ENCODE measurements at places on chromosomes 6 and 20.

DNA sequence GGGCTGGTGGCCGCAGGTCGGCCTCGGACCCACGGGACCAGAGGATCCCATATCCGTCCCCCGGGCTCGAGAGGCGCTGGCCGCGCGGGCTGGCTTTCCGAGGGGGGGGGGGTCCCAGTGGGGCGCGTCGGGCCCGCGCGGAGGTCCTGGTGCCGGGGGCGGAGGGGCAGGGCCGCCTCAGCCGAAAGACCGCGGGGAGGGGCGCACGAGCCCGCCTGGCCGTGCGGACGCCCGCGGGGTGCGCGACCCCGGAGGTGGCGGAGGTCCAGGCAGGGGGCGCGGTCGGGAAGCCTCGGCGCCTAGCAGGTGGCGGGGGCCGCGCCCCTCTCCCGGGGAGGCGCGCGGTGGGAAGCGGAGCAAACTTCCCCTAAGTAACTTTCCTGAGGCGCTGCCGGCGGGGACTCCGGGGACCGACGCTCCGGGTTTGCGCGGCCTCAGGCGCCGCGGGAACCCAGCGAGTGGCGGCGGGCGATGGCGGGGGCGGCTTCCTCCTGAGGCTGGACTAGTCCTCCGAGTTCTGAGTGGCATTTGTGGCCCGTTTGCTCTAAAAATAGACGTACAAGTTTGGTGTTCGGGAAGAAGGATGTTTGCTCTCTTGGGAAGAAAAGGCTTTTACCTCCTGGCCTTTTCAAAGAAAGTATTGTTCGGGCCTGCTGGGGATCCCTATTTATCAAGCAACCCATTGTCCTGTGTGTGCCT is 26.5 kb upstream of the BTBD3 start:
- DNase-seq = no peak

- DNase-seq = no peak
Measured at GRCh38 chr20:21280522-21281016, 22.6 kb upstream of the XRN2 start.

- DNase-seq = no peak
Measured at GRCh38 chr20:62880935-62881661, 19.5 kb upstream of the TCFL5 start.

DNA sequence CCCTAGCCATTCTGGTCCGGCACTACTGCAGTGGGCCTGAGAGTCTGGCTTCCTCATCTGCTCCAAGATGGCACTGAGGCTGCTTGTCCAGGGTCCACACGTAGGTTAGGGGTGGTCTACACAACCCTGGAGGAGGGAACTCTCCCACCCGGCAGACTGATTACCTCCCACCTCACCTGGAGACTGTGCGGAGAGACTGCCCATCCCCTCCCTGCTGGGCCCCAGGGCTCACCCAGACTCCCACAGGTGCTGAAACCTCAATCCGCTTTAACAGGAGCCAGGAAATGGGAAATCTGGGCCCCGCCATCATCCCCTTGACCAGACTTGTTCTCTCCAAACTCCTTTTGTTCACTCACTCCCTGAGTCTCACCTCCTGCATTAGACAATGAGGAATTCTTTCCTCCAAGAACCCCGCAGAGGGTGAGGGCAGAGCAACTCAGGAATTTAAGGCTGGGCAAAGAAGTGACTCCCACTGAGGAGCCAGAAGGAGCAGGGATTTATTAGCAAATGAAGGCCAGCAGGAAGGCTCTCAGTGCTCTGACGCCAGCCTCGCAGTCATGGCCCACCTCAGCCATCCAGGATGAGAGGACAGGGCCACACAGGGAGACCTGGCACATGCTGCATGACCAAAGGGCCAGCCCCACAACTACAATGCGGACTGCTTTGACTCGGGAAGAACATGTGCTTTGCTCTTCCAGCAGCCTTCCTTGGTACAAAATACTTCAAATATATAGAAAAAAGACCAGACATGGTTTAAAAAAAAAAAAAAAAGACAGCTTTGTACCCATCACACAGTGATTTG is 53.0 kb downstream of the CDK5RAP1 start:
- DNase-seq = no peak

DNA sequence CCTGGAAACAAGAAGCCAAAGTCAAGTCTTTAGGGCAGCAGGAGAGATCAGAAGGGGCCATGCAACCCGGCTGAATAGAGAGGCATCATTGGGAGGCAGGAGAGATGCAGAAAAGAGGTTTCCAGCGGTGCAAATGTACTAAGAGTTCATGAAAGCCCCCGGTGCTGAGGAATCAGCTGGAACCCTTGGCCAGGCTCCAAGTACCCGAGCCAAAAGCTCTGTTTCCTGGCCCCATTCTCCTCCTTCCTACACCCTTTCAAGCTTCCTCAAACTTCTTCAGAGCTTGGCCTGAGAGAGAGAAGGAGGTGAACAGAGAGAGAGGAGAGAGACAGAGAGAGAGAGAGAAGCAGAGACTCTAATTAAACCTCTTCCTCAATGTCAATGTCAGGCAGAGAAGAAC is 433.5 kb downstream of the PRKN start:
- DNase-seq = no peak

GRCh38 chr6:130928158-130928912 is 101.1 kb downstream of the SMLR1 start:
- no peak for DNase-seq

GRCh38 chr6:82914511-82914910 is 151.1 kb downstream of the UBE3D start:
- DNase-seq = no peak

GRCh38 chr20:38343311-38344106 is 2.8 kb upstream of the LBP start:
- DNase-seq = no peak

GRCh38 chr6:87155842-87156815 is 764 bp downstream of the ZNF292 start:
- DNase-seq = no peak

- DNase-seq = no peak
Measured at GRCh38 chr6:38750968-38751615, 36.0 kb downstream of the DNAH8 start.

DNA sequence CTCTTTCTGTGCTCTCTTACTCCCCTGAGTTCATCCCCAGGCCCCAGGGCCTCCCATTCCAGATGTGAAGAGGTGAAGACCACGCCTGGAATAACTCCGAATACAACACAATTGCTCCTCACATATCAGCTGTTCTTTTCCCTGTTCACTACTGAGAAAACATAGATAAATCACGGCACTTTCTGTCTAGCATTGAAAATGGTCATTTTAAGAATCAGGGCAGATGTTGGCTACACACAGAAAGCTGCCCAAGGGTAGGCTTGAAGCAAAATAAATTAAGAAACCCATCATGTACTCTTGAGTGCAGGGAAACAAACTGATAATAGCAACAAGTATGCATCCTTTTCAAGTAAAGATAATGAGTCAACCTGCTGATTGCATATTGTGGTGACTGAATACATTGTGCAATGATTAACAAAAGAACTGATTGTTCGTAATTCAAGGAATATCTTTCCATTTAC is 382.5 kb downstream of the PRKN start:
- DNase-seq = no peak

DNA sequence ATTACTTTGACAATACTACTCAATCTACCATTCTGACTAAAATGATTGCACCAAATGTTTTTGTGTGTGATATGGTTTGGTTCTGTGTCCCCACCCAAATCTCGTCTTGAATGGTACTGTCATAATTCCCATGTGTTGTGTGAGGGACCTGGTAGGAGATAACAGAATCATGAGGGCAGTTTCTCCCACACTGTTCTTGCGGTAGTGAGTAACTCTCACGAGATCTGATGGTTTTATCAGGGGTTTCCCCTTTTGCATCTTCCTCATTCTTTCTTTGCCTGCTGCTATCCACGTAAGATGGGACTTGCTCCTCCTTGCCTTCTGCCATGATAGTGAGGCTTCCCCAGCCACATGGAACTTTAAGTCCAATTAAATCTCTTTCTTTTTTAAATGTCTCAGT is 20.8 kb downstream of the SYCP2 start:
- DNase-seq = no peak

GRCh38 chr20:5691918-5692618 is 58.1 kb upstream of the SHLD1 start:
- DNase-seq = no peak

DNA sequence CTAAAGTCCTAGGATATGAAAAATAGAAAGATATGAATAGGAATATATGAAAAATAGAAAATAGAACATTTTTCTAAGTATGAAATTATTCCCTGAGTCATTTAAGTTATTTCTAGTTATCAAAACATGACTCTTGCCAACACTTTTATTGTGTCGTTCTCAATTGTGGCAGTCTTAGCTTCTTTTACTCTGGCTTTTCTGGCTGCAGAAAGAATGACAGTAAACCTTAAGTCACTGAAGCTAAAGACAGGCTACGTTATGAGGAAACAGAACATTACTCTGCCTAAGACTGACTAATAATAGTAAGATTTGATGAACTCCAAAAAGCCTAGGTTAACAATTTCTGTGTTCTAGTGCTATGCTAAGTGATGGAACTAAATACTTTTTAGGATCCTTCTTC is 74.6 kb downstream of the AIG1 start:
- DNase-seq = no peak

DNA sequence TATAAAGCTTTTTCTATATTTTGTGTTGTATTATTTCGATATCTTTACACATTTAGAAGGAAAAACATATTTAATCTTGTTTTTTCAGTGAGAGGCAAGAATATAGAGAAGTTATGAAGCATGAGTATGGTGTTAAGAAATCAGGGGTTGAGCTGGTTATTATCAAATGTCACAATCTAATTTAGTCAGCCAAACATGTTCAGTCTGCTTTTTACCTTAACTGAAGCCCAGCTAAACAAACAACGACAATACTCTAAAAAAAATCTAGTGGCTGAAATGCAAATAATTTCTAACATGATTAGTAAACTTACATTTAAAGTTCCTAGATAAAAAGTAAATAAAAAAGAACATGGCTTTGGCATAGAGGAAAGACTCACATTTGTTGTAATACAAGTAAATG is 433.8 kb upstream of the NRSN1 start:
- DNase-seq = no peak

- no peak for DNase-seq
Measured at GRCh38 chr6:25035512-25036435, 100.0 kb upstream of the RIPOR2 start.

DNA sequence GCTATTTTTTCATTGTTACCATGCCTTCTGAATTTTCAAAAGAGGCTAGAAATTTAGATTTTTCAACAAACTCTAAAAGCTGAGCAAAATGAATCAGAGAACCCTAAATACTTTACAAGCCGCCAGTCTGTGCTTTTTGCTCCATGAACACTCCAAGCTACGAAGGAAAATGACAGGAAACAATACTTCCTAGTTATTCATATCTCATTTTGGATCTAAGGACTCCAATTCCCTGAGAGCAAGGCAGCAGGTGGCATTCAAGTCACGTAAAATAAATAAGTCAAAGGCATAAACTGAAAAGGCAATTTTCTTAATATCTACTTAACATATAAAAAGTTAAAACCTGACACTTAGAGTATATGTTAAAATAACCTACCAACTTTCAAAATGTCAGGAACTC is 50.6 kb downstream of the PDSS2 start:
- no peak for DNase-seq

GRCh38 chr6:55282115-55282514 is 45.2 kb upstream of the GFRAL start:
- no peak for DNase-seq

DNA sequence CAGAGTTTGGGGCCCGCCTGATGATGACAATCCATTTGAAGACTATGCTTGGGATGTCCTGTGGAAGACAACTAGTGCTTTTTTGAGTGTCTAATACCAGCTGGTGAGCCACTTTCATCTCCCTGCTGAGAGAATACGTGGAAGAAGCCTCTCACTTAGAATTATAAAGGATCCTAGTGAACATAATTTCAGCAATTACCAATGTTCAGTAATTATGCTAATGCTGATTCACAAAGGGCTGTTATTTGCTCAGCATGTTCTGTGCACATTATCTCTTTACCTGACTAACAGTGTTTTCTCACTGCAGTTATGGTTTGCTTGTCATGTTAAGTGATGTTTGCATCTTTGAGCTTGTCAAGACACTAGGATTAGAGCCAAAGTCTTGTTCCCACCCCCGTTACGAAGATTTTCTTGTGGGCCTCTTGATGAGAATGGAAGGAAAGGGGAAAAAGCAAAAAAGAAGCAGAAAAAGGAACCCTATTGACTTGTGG is 282.1 kb upstream of the CHD6 start:
- no peak for DNase-seq

DNA sequence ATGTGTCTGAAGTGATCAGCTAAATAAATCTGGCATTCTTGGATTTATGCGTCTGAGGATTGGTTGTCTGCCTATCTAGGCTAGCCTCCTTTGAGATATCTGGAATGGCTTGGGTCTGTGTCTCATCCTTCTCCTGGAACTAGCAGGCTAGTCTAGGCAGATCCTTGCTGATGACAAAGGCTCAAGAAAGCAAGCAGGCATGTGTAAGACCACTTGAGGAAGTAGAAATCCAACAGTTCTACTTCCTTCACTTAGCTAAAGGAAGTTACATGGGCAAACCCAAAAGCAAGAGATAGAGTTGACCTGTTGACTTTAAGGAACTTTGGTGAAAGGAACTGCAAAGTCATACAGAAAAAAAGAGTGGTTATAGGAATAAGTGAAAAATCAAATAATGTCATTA is 672.6 kb downstream of the MAFB start:
- no peak for DNase-seq

- DNase-seq = no peak
Measured at GRCh38 chr6:112199001-112199403, 55.4 kb downstream of the LAMA4 start.

GRCh38 chr6:24004659-24005058 is 121.4 kb upstream of the NRSN1 start:
- no peak for DNase-seq

DNA sequence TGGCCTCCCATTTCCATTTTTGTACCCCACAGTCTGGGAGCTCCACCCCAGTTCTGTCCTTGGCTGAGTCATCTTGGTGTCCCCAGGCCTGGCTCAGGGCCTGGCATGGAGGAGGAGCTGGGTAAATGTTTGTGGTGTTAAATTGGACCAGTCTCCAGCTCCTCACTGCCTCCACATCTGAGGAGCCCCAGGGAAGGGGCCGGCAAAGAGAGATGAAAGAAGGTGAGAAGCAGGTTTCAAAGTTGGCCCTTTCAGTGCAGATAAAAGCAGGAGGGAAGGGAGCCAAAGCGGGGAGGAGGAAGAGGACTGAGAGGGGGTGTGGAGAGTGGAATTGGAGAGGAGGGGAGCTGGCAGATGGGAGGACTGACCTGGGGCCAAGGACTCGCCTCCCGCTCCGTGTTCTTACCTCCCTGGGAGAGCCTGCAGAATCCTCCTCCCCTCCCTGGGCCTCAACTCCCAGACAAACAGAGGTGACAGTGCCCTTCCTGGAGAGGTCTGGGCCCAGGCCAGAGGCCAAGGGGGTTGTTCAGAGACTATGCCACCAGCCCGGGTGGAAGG is 89.0 kb downstream of the CD40 start:
- DNase-seq = no peak

GRCh38 chr6:168014428-168014827 is 17.0 kb downstream of the KIF25 start:
- DNase-seq = no peak

GRCh38 chr6:167669870-167670802 is 156.6 kb upstream of the AFDN start:
- no peak for DNase-seq

DNA sequence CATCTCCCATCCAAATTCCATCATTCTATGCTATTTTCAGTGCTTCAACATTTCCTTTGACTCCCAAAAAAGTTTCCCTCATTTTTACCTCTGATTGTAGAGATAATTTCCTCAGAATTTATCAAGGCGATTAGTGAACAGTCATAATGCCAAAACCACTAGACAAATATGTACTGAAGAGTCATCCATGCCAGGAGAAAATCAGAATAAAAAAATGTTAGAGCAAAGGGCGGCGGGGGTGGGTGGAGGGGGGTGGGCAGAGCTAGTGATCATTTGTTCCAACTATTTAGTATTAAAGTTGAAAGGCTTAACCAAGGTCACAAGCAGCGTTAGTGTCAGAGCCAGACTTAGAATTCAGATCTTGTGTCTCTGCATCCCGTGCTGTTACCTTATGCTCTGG is 5.3 kb upstream of the ADGRF5 start:
- no peak for DNase-seq
